Head of caudate nucleus (tissue), 42 donors: ENCODE measurements at places on chromosomes 13 and 19.
A peak's percentile ranks its signal among the peaks of the same experiment; 100 is the strongest.

DNA sequence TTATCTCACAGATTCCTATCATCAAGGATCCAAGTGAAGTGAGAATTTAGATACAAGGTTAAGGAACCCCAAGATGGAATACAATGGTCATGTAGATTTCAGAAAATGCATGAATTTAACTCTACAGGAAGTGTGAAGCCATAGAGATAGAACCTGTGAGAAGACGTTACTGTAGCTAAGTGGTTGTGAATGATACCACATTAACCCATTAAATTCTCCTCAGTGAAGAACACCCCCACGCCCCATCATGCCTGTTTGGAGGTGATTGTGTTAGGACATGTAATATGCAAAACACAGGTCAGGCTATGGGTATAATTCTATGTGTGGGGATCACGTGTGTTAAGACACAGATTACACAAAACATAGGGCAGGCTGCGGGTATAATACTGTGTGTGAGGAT, 1166.7 kb downstream of the EFNB2 start:
- DNase-seq: no peak

GRCh38 chr19:45404557-45405434, at the start of gene PPP1R13L:
Gene PPP1R13L (minus strand): TSS chr19:45405069. CDS start chr19:45398318, 6,751 bp downstream.
- peak; percentile 54 for DNase-seq

- no peak for DNase-seq
Observed at GRCh38 chr13:50928659-50929462, 19.3 kb downstream of the RNASEH2B start.

DNA sequence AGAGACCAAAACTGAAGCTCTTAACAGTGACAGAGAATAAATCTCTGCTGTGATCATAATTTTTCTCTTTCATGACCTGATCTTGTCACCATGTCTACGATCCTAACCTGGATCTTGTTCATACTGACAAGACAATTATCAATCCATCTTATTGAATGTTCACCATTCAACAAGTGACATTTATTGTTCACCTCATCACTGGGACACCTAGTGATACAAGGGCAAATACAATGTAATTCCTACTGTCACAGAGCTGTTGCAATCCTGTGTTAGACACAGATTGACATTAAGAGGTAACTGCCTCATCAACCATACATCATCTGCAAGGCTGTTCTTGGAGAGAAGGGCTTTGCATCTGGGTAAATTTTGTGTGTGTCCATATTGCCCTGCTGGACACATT, 942.4 kb upstream of the PRR20A start:
- DNase-seq: no peak

DNA sequence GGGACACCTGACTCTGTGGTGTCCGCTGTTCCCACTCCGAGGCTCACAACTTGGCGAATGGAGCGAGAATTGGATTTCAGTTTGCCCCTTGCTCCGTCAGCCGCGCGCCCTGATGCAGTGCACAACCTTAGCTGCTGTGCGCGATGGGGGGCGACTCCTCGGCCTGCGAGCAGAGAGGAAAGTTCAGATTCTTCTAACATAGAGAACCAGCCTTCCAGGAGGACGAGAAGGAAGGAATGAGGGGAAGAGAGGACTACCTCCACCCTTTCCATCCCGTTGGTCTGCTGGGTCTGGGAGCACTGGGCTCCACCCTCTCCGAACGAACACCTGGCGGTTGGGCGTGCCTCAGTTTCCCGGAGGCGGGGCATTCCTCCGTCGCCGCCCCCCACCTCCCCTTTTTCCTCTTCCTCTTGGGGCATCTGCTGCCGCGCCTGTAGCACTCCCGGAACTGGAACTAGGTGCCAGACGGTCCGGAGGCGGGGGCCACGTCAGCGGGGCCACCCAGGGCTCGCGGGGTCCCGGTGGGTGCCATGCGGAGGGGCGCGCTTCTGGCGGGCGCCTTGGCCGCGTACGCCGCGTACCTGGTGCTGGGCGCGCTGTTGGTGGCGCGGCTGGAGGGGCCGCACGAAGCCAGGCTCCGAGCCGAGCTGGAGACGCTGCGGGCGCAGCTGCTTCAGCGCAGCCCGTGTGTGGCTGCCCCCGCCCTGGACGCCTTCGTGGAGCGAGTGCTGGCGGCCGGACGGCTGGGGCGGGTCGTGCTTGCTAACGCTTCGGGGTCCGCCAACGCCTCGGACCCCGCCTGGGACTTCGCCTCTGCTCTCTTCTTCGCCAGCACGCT, at the start of gene KCNK6:
KCNK6 (plus strand) TSS at position 425 of the 838 bp plus-strand sequence; CDS start at position 531, 106 bp downstream.
- peak; percentile 35 for DNase-seq

- DNase-seq: no peak
Observed at GRCh38 chr13:99227909-99228688, 27.4 kb downstream of the UBAC2 start.

DNA sequence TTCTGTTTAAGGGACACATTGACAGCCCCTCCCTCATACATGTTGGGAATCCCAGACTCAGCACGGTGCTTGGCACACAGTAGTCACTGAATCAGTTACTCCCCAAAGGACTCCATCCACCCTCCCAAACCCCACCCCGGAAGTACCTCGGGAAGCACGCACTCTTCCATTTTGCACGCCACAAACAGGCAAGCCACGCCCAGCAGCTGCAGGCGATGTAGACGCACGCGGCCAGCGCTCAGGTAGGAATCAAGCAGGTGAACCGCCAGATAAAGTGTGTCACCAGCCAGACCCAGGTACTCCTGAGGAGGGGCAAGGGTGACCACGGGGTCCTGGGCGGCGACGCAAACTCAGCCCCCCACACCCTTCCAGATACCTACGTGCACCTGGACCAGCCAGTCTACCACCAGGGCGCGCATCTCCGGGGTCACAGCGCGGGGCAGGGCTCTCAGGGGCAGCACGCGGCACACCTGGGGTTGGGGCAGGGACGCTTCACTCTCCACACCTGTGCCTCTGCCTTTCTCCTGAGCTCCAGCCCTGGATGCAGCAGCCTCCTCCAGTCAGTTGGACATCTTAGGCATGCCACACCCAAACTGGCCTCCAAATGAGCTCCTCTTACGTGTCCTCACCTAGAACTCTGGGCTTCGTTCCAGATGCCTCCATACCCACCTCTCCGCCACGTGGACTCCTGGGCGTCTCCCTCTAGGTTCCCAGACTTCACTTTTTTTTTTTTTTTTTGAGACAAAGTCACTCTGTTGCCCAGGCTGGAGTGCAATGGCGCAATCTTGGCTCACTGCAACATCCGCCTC, 1.9 kb downstream of the CCNP start:
- DNase-seq: no peak
